CD4-positive, alpha-beta T cell treated with Interleukin-6 at 100 ng/mL for 8 hours (primary cell): ENCODE measurements at places on chromosomes 3 and 15.

DNA sequence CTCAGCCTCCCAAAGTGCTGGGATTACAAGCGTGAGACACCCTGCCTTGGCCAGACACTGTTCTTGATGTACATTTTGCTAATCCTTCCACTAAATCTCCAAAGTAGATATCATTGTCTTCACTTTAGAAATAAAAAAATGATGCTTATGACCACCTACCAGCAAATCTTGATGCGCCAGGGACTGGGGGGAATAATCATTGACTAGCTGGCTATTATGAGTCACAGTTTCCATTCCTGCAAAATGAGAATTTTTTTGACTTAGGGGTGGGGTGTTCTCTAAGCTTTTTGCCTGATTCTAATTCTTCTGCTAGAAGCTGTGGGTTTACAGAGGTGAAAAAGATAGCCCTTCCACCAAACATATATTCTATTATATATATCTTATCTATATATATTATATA lies 17.1 kb upstream of the RFC4 start:
- no peak for DNase-seq

DNA sequence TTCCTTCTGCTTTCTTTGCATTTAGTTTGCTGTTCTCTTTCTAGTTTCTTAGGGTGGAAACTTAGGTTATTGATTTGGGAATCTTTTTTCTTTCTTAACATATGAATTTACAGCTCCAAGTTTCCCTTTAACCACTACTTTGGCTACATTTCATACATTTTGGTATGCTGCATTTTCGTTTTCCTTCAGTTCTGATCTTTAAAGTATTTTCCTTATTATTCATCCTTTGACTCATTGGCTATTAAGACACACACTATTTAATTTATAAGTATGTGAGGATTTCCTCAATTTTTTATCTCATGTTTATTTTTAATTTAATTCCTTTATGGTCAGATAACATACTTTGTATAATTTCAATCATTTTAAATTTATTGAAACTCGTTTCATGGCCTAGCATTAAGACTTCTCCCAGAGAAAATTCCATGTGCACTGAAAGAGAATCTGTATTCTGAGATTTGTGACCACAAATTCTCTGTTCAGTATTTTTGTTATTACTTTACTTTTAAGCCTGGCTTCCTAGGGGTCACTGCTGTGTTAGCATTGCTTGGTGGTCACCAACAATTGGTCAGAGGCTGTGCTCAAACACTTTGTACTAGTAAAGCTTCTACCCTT lies 87.7 kb downstream of the CFAP20DC start:
- DNase-seq: no peak

GRCh38 chr3:107939691-107940442 lies 151.0 kb downstream of the CD47 start:
- no peak for DNase-seq

DNA sequence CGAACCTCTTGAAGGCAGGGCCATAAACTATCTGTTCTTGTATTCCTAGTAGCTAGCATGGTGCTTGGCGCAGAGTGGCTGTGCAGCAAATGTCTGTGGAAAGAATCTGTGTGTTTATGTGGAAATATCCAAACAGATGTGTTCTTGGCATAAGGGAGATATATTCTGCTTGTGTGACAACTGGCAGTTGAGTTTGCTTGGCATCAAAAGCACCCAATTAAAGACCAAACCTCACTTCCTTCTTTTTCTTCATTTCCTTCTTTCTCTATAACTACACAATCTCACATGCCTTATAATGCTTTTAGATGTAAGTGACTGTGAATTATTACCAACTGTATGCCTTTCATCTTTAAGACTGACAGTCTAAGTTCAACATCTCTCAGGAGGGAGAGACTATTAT lies 296.5 kb downstream of the SLC9A9 start:
- no peak for DNase-seq
